NK-92 treated with Interleukin-12 subunit alpha and Interleukin-12 subunit beta, amount 100 ng/mL, for 24 hours (cell line): ENCODE measurements at places on chromosomes 4 and X.

DNA sequence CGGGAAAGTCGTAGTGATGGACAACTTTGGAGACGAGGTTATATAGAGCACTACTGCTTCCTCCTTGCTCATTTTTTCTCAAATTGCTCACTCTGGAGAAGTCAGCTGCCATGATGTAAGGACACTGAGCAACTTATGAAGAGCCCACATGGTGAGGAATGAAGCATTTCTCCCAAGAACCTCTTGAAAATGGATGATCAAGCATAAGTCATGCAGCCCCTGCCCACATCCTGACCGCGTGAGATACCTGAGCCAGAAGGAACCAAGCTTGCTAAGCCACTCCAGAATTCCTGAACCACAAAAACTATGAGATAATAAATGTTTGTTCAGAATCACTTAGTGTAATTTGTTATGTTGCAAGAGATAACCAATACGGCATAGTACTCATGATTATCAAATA lies 42.8 kb downstream of the PDE5A start:
- DNase-seq: no peak

DNA sequence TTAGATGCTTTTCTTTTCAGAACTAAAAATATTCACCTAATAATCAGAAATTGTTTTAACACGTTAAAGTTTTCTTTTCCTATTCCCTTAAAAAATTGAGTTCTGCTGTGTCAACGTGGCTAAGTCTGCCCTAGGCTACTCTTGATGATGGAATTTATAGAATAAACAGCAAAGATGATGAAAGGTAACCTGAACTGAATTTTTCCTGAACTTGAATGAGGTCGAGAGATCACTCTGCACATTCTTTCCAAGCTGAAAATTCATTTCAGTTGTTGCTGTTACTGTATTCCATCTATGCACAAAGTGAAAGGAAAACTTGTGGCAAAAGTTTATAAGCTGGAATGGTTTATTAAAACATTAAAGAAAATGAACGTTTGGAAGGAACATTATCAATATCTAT lies 245.9 kb upstream of the GIMD1 start:
- DNase-seq: no peak

DNA sequence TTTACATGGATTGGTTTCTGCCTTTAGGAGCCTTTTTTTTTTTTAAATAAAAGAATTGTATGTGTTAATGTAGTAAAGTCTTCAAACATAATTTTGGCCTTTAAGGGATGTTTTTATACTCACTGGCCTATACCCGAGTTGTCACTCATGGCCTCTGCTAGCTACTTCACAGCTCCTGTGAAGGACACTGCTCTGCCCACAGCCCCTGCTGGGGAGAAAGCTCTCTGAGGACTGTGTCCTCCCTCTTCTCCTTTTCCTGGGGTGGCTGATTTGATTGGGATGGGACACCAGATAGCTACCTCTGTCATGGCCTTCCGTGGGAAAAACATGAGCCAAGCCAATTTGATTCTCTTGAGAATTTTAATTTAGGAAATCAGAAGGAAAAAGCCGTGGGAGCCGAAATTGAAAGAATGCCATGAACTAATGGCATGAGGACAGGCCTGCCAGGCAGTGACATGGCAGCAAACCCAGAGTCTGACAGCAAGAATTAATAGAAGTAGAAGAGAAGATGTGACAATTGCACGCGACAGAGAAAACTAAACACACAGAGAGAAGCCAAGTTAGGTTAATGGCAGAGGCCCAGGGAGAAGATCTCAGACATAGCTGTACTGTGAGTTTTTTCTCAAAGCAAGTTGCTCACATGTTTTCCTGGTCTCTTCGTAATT lies 81.4 kb downstream of the ARHGAP10 start:
- DNase-seq: no peak

GRCh38 chrX:29348288-29348687 lies 761.0 kb downstream of the IL1RAPL1 start:
- DNase-seq: no peak

DNA sequence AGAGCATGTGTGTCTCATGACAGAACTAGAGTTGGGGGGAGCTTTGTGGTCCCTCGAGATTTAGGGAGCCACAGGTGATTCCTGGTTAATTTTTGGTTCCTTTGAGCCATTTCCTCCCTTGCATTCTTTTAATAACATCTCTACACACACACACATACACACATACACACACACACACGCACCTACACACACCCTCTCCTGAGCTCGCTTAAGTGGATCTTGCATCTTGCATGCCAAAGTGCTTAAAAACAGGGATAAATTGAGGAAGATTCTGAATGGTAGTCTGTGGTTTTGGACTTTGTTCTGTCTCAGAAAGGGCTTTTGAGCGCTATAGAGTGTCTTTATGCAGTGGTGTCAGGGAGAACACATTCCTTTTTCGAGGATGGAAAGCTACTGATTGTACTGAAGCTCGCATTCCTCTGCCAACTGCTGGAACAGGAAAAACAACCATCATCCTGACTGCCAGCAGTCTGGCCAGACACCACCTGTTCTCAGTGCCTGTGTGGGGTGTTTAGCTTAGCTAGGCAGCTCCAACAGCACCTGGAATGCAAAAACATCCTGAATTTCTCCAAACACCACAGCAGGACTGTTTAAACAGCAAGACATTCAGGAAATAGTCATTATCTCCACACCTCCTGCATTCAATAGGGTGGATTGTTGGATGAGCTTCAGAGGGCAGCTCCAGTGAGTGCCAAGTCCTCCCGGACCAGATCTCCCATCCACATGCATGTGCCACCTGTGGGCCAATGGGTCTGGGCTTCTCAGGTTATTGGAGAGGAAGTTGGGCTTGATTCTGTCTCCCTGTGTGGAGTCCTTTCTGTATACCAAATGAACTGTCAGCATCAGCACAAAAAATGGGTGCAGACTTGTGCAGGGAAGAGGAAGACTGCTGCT lies 21.9 kb upstream of the IGFBP7 start:
- DNase-seq: no peak

DNA sequence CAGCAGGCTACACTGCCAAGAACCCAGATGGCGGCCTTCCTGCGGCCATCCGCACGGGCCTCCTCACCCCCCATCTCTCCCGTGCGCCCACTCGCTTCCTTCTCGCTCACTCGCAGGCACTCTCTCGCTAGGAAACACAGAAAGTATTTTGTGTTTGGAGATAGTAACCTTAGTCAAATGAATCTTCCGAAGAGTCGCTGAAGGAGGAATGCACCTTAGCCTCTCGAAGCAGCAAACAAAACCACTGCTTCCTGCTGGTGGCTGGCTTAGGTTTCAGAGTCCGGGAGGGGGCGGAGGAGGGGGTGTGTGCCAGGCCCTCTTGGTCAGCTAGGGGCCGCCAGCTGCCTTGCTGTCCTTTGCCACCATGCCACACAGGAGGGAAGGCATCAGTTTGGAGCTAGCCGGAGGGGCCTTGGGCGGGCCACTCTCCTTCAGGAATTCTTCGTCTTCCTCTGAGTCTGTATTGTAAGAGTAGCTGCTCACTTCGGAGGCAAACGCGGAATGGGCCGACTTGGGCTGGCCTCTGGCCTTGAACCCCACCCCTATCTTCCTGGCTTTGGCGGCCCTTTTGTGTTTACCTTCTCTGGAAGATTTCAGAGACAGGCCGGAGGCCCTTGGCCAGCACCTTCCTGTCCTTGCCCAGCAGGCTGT lies 73.2 kb upstream of the UCP1 start:
- DNase-seq: no peak

GRCh38 chrX:72366701-72367454 lies 61.2 kb upstream of the CITED1 start:
- no peak for DNase-seq

- no peak for DNase-seq
These were observed 85.0 kb upstream of the FAT1 start for GRCh38 chr4:186808630-186809018.
